ENCODE measurements at places on chromosomes 6 and 20.

DNA sequence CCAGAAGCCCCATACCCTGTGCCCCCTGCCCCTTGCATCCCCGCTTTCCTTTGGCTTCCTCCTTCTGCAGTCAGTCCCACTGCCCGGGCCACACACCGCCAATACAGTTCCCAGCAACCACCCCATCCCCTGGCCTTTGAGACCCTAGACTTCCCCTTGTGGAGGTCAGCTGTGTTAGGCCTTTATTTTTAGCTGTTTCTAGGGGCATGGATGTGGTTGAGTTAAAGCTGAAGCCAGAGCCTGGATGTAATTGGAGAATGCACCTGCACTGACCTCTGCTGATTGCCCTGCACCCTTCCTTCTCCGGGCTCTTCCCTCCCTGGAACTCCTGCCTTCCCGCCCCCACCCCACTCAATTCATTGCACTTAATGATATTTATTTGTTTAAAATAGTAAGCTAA lies 33.9 kb downstream of the LYRM2 start:
- DNase-seq = no peak

DNA sequence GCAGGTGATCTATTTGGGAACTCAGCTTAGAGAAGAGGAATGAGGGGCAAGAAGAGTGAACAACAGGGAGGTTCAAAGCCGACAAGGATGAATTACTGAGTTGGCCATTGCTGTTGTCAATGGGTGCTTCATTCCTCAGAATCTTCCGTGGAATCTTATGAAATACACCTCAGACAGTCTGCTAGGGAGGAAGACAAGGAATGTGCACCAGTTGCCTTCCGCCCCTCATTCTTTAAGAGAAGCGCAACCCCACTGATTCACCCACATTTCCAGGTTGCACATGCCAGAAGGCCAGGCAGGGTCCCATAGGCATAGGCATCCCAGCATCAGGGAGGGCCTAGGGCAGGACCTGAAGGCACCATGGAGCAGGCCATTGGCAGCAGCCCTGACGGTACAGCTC lies 127.5 kb upstream of the TNFAIP3 start:
- DNase-seq = no peak

- no peak for DNase-seq
Measured at GRCh38 chr6:168783720-168784119, 342.7 kb downstream of the SMOC2 start.

DNA sequence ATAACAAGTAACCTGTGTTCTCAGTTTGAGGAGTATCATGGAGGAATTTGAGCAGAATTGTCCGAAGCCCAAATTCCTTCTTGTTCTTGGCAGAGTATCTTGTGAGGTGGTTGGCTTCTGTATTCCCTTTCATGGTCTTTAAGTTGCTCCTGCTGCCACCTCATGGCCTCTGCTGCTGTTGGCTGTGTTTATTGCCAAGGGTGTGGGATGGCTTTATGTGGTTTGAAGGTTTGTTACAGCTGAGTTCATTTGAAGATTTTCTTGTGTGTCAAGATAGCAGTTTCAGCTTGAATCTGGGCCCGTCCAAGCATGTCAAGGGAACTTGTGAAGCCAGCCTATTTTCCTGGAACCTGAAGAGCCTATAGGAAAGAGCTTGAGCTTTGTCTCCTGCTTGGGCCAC lies 20.2 kb upstream of the TTK start:
- DNase-seq = no peak

DNA sequence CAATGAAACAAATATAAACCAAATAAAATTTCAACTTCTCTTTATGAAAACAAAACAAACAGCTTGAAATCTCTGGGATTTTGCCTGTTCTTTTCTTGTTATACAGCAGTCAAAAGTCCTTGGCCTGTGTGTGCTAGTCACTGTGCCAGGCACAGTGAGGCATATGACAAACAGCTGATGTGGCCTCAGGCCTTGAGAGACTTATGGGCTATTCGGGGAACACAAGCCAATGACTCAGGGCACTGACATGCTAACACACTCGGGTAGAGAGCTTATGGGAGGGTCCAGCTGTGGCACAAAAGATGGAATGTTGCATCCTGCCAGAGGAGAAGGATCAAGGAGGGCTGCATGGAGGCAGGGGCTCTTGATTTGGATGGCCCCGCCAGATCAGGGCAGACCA lies 95.4 kb upstream of the NKX2-2 start:
- DNase-seq = no peak

- no peak for DNase-seq
Measured at GRCh38 chr6:20569000-20569610, 34.8 kb downstream of the CDKAL1 start.

Data from HS-5 (cell line).